ENCODE measurements at places on chromosomes 5 and 9. TPM values are rescaled to one million over a fixed set of nuclear protein-coding genes. Genes with fewer than 3 reads are reported as not detected.

GRCh38 chr5:157541447-157542118 lies 34.0 kb downstream of the ADAM19 start:
- no peak for DNase-seq

DNA sequence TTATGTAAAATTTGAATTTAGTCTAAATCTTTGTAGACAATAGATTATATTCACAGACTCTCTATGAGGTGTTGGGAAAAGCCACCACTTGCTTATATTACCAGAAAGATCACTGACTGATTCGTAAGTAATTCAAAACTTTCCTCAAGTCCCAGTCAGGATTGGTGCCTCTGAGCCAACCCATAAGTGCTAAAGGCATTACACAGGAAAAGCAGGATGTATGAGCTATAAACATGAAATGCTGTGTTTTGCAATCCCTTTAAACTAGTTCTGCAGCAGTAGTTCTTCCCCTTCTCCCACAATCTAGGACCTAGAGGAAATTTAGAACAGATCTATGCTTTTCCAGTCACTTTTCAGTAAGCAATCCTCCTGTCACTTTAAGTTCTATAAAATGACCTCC lies 48.0 kb downstream of the SHLD3 start:
- DNase-seq: no peak

GRCh38 chr5:28254846-28255245 lies 1216.5 kb upstream of the CDH9 start:
- DNase-seq: no peak

DNA sequence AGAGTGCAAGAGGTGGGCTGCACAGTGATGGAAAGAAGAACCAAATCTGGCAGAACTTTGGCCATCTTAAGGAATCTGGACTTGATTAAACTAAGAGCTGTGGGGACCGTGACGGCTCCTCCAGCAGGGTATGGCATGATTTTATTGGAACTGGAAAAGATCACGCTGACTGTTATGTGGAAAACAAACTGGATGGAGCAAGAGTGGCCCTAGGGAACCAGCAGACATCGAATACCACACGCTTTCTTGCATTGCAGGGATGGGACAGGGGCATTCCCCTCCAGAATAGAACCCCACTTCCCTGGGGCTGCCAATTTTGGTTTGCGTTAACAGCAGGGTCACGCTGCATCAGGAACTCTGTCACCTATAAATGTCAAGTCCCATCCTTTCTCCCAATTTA lies 38.8 kb downstream of the INSYN2B start:
- DNase-seq: no peak

DNA sequence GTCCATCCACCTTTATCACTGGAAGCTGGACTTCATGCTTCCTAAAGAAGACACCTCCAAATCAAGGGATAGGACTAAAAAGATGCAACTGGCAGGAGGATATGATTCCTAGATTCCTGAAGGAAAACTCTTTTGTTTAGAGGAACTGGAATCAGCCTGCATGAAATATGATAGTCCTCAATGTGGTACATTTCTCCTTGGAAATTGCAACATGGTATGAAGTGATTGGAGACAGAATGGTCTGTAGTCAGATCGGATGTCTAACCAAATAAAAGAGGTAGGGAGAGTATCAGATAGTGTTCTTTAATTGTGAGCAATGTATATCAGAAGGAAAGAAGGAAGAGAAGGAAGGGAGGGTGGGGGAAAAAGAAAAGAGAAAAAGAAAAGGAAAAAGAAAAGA lies 116.1 kb upstream of the FSTL4 start:
- DNase-seq: no peak

GRCh38 chr5:40578501-40579451 lies 100.9 kb upstream of the PTGER4 start:
- DNase-seq: no peak

DNA sequence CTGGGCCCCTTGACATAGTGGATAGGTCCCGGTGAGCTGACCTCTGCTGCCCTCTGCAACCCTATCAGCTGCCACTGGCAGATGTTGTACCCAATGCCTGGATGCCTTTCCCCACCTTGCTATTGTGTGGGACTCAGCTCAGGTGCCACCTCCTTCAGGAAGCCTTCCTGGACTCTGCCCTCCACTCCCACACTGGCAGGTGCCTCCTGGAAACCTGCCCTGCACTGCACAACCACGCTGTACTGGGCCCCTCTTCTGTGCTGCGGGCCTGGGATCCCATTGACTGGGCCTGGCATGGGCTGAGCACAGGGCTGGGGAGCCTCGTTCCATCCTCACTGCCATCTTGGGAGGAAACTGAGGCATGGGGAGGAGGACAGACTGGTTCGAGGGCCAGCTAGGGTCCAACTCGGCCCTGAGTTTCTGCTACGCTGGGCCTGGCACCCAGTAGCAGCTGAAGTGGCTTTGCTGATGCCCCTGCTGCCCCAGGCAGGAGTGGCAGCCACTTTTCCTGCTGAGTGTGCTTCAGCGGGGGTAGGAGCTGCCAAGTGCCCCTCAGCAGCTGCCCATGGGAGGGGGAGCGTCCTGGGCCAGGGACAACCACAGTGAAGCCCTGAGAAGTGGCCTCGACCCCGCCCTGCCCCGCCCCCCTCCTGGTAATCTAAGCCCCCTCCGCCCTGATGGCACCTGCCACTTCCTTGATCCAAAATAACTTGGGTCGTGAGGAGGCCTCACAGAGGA lies 1.3 kb downstream of the AK1 start:
- no peak for DNase-seq

GRCh38 chr5:131953969-131954368 lies 8.5 kb upstream of the MEIKIN start:
- no peak for DNase-seq

The MSMP gene
- total RNA-seq: not detected

GRCh38 chr5:121667292-121667691 lies 184.4 kb upstream of the FTMT start:
- DNase-seq: no peak

GRCh38 chr5:177435847-177436536 lies 9.5 kb downstream of the GRK6 start:
- no peak for DNase-seq

Measured in ureter (tissue), 1 donor.